ENCODE measurements at places on chromosomes 4 and X. TPM values are rescaled to one million over a fixed set of nuclear protein-coding genes. Genes with fewer than 3 reads are reported as not detected.

Gene PCYT1B
- total RNA-seq, result 19.5 TPM

DNA sequence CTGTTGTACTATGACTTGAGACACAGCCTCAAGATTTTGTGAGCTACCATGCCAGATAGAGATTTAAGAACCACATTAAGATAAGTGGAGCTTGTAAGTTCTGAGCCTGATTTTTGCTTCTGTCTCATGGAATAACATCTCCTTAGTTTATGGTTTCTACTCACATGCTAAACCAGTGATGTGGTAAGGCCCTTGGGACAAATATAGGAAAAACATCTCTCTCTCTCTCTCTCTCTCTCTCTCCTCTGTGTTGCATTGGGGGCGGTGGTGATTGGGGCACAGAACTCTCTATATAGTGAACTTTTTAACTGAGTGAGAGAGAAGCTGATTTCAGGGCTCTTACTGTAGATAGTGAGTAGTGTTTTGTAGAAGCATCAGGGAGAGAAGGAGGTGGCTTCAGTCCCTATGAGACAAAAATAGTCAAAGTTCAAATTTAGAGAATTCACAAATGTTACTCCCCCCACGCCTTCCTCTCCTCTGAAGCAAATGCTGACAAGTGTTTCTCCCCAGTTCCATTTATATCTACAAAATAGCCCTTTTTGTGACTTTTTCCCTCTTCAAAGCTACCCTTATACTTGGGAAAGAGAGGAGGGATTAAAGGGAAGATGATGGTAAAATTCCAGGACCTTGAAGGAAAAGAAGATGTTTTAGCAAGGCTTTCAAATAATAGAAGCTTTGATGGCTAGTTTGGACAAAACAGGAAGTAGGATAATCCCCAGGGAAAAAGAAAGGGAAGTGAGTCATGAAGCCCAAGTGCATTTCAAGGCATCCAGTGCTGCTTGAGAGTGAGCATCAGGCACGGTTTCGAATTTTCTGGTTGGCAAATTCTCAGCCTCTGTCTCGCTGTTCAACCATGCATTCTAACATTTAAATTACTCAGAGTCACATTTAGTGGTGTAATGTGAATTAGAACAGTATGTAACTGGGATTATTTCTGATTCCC, 134.3 kb upstream of the AP1S2 start:
- H3K36me3 ChIP-seq, result no peaks in the 10 kb centered on the region
- DNase-seq, result no peak
- H3K27me3 ChIP-seq, result no peaks in the 10 kb centered on the region
- H3K4me1 ChIP-seq, result no peaks in the 10 kb centered on the region
- H3K4me3 ChIP-seq, result no peak overlapping the region
- no peak overlapping the region for H3K27ac ChIP-seq

Gene HPSE
- total RNA-seq, result 1.8 TPM

DNA sequence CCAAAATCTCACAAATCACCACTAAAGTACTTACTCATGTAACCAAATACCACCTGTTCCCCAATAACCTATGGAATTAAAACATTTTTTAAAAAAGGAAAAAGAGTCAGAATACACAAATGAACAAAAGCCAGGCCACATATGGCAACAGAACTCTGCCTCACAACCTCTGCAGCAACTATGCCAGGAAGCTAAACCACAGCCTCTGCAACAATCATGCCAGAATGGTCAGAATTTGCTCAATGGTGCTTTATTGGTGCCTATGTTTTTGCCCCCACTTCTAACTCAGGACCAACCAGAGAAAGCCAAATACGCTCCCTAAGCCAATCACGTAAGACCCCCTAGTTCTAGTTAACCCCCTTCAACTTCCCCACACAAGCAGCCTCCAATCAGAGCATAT, 69.6 kb downstream of the HOPX start:
- H3K27ac ChIP-seq, result no peak overlapping the region
- no peak for DNase-seq
- H3K4me3 ChIP-seq, result no peak overlapping the region
- peaks cover 1% of the 10 kb centered on the region for H3K4me1 ChIP-seq
- no peaks in the 10 kb centered on the region for H3K36me3 ChIP-seq

DNA sequence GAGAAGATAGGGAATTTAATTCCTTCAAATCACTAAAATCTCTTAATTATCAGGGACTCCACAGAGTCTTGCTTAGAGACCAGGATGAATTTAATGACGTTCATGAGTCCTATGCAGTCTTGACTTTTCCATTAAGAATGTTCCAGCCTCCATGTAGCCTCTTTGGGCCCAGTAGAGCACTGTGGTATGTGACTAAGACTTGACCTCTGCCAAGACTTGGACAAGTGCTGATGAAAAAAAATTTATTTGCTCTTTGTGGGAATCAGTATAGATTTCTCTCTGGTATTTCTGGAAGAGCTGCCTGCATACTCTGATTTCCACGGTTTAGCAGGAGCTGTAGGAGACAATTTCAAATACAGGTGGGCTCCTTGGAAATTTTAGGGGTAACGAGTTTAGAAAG, 40.6 kb downstream of the CHRDL1 start:
- no peak overlapping the region for H3K4me3 ChIP-seq
- H3K27ac ChIP-seq, result no peak overlapping the region
- H3K4me1 ChIP-seq, result peaks cover 5% of the 10 kb centered on the region
- no peaks in the 10 kb centered on the region for H3K27me3 ChIP-seq
- H3K36me3 ChIP-seq, result peaks cover 7% of the 10 kb centered on the region

GRCh38 chr4:99022566-99022965, 27.0 kb downstream of the METAP1 start:
- DNase-seq, result no peak
- peaks cover 24% of the 10 kb centered on the region for H3K4me1 ChIP-seq
- H3K36me3 ChIP-seq, result peaks cover 19% of the 10 kb centered on the region
- H3K27ac ChIP-seq, result no peak overlapping the region
- H3K4me3 ChIP-seq, result no peak overlapping the region

Gene MCF2
- 1.2 TPM for total RNA-seq

DNA sequence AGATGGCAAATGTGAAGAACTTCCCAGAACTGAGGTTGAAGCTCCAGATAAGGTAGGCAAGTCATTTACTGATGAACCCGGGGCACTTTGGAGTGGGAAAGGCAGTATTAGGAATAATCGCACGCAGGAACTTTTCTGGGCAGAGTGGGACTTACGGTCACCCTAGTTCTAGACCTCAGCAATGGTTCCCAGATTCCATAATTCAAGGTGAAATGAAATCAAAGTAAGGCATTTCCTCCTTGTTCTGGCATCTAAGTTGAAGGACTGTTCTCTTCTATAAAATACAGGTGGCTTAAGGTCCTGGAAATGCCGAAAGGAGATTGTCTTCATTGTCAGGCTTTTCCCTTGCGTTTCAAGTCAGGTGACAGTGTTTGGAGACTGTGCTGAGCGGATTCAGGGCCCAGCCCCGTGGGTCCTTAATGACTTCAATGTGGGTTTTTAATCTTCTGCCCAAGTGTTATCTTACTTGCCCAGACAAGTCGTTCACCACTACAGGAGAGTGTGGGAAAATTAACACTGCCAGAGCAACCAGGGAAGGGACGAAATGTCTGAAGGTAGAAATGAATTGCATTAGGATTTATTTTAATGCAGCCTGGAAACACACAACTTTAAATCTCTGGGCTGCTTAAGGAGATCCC, 52.1 kb upstream of the STOX2 start:
- peaks cover 9% of the 10 kb centered on the region for H3K36me3 ChIP-seq
- no peak overlapping the region for H3K27ac ChIP-seq
- H3K27me3 ChIP-seq, result no peaks in the 10 kb centered on the region

Gene TKTL2
- total RNA-seq, result not detected

- no peaks in the 10 kb centered on the region for H3K4me1 ChIP-seq
- no peaks in the 10 kb centered on the region for H3K27me3 ChIP-seq
Observed at GRCh38 chrX:120457766-120458180, 11.3 kb downstream of the LAMP2 start.

Gene SRPX
- 9.2 TPM for total RNA-seq

Gene CXCL11
- total RNA-seq, result not detected

DNA sequence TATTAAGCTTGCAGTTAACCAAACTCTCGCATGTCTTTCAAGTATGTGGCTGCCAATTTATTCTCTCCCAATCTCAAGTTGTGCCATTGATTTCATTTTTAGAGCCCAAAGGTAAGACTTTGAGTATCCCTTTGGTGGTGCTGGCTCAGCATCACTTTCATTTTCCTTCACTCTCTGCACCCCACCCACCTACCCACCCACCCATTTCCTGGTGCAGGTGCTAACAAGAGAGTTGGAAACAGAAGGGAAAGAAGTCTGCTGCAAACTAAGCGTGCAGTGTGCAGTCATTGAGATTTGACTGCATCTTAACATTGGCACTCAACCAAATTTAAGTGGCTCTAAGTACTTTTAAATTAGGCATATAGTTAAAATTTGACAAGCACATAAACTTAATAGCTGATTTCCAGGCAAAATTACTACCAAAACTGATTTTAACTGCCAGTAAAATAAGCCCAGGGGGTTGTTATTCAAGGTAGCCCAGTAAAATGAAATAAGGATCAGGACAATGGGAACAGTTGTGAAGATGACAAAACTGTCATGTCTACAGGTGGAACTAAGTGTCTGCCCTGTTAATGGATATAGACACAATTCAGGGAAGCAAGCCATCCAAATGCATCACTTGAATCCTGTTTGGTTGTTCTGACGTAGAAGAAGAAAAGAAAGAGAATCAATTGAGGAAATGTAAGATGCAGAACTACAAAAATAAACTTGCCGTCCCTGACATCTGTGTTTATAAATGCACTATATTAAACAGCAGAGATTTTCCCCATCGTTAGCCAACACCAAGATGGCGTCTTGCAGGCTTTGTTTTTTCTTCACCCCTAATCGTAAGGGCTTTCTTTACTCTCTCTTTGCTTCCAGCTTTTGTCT, 184.2 kb downstream of the KDR start:
- no peak overlapping the region for H3K4me3 ChIP-seq
- DNase-seq, result no peak
- H3K27me3 ChIP-seq, result no peaks in the 10 kb centered on the region
- H3K27ac ChIP-seq, result no peak overlapping the region
- H3K36me3 ChIP-seq, result no peaks in the 10 kb centered on the region

- H3K27me3 ChIP-seq, result no peaks in the 10 kb centered on the region
- H3K4me3 ChIP-seq, result no peak overlapping the region
- H3K4me1 ChIP-seq, result no peaks in the 10 kb centered on the region
- H3K36me3 ChIP-seq, result no peaks in the 10 kb centered on the region
Observed at GRCh38 chr4:15563871-15564270, 91.3 kb downstream of the FBXL5 start.

GRCh38 chrX:131650637-131651410, 107.0 kb downstream of the OR13H1 start:
- no peak overlapping the region for H3K4me3 ChIP-seq
- DNase-seq, result no peak
- no peaks in the 10 kb centered on the region for H3K36me3 ChIP-seq
- no peaks in the 10 kb centered on the region for H3K27me3 ChIP-seq

DNA sequence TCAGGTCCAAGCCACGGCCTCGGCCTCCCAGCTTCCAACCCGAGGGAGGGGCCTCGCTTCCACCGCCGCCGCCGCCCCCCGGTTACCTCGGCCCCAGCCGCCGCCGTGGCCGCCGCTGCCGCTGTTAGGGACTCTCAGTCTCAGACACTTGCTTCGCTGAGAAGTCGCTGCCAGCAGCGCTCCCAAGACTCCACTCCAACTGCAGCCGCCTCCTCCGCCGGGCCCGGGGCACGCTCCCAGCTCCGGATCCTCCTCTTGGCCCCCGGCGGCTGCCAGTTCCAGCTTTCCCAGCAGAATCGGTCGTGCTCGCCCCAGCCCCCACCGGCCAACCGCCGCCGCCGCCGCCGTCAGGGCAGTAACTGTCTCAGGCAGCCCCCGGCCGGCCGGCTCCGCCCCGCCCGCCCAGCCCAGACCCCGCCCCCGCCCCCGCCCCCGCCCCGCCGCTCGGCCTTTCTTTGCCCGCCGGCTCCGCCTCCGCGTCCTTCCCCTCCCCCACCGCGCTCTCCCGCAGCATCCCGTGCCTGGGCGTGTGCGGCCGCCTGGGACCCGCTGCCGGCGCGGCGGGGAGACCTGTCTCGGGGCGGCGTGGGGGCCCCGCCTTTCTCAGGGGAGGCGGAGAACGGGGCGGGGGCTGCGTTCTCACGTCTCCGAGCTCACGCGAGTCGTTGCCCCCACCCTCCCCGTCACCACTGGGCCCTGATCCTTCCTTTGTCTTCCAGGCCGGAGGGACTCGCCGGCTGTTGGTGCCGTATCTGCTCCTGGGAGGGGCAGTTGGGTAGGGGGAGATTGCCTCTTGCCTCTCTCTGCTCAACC, at the start of gene ANKRD50:
ANKRD50 (minus strand) TSS at position 361 of the 813 bp plus-strand sequence. CDS start 2,221 bp downstream, outside the sequence.
- peak; percentile 95 for DNase-seq
- H3K27ac ChIP-seq, result peak within 1 kb of the TSS; percentile 100
- H3K27me3 ChIP-seq, result peaks cover 4% of the 10 kb centered on the region
- peak within 1 kb of the TSS; percentile 95 for H3K4me3 ChIP-seq
- H3K4me1 ChIP-seq, result peaks cover 21% of the 10 kb centered on the region

Measured in glutamatergic neuron (in vitro differentiated cells).